CD8-positive, alpha-beta T cell (primary cell): ENCODE measurements at places on chromosomes 12 and 14.

- DNase-seq: no peak
Measured at GRCh38 chr12:106234449-106234848, 13.4 kb downstream of the CKAP4 start.

- no peak for DNase-seq
Measured at GRCh38 chr12:96776908-96777307, 130.1 kb upstream of the NEDD1 start.

DNA sequence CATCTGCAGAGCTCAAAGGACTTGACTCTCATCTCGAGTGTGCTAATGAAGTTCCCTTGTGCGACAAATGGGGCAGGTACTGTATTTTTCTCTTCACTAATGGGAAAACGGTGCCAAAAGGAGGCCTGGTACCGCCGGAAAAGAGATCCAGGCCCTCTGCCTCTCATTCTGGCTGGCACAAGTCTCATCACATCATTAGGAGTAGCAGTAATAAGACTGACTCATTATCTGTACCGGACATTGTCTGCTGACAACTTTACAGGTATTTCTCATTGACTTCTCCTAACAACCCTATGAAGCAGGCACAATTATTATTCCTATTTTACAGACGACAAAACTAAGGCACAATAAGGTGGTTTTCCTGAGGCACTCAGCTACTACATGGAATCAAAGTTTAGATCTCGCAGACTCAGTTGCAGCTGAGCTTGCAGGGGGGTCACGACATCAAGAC is 668 bp downstream of the APPL2 start:
- DNase-seq: no peak

DNA sequence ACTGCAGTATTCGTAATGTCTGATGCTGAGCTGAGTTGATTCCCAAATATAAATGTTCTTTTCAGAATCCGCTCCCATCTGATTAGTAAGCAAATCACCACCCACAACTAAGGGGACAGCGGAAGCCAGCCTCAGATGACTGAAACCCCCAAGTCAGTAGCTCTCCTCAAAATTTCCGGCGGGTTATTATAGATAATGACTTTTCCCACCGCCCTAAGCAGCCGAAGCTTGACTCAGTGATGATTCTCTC is 469 bp upstream of the LRFN5 start:
- DNase-seq: no peak

DNA sequence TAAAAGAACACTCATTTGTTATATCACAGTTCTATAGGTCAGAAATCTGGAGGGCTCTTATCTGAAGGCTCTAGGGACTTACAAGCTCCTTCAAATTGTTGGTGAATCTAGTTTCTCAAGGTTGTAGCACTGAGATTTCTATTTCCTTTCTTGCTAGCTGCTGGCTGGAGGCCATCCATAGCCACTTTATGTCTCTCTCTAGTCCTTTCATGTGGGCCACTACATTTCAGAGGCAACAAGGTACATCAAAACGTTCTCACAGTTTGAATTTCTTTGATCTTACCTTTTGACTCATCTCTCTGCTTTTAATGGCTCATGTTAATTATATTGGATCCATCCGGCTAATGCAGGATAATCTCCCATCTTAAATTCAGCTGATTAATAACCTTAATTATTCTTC is 286.8 kb downstream of the DIO2 start:
- no peak for DNase-seq

DNA sequence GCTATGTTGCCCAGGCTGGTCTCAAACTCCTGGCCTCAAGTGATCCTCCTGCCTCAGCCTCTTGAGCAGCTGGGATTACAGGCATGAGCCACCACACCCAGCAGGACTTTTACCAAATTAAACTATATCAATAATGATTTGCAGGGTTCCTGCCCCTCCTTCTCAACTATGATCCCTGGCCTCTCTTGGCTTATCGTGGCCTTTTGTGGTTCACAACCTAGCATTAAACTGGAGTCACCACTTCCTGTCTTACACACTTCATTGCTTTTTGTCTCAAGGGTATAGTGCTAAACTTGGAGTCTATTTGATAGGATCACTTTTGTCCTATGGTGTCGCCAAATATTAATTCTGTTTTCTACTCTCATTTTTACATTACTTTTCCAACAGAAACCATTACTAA is 64.5 kb downstream of the SEC23A start:
- no peak for DNase-seq

- no peak for DNase-seq
Measured at GRCh38 chr12:94760786-94761185, 110.4 kb upstream of the TMCC3 start.

DNA sequence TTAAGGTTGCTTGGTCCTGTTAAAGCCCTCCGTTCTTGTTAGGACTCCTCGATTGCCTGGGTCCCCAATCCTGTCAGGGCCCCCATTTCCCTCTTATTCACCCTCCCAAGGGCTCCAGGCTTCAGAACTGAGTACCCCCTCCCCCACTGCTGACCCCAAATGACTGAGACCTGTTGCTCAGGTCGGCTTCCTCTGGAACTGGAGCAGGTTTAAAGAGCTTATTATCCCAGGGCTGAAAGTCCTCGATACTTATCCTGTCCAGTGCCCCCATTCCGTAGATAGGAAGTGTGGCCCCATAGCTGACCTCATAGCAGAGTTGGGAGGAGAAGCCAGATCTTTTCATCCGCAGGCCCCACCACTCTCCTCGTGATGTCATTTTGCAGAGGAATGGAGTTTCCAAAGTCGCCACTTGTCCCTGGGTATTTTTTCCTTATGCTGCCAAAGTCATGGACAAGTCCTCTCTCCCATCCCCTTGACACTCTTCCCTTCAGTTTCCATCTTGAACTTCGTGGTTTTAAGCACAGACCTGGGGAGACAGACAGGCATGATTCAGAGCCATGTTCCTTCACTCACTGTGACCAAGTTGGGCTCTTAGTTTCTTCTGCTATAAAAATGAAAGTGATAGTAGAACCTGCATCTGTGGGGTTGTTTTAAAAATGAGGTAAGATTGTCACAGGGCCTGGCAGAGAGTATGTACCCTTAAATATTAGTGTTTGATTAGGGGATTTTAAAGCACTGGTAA is 1.2 kb downstream of the USP30 start:
- peak; percentile 78 for DNase-seq

DNA sequence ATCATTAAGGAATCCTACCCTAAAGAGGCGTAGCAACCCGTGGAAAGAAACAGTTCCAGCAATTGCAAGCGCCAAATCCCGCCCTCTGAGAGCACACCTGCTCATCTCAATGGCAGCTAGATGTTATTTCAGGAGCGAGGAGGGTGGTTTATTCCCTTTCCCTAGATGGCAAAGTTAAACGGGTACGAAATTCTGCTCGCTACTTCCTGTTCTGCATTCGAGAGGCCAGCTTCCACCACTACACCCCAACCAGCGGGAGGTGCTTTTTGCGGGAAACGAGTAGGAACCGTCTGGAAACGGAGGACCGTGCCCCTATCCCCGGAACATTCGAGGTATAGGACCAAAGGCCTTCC is 536 bp downstream of the VPS29 start:
- no peak for DNase-seq

DNA sequence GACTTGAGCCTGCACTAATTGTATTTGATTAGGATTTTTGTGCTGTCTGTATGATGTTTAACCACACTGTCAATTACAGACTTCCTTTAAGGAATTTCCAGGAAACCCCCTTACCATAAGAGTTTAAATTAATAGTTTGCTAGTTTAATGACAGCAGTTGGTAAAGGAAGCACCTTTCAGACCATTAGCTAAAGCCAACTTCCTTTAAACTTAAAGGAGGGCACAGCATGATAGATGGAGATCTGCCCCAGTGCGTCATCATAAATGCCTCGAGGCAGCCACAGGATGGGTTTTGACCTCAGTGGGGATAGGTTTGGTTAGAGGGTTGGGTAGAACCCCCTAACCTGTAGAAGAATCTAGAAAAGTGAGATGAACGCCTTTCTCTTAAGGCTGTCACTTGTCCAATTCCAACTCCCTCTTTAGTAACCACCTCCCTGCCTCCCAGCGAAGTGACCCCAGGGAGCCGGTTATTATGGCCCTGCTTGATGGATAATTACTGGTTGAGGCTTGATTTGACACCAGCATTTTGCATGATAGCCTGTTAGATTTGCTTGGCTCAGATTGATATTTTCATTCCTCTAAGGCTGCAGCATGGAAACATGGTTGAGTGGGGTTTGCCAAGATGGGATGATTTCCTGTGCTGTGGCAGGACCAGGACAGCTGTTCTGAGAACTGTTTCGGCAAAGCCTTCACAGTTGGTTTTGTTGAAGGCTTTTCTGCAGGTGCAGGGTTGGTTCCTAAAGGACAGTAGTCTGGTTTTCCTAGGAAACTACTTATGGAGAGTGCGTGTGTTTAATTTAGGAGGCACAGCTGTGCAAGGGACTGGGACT is 62.7 kb downstream of the CHST11 start:
- peak; percentile 28 for DNase-seq

- no peak for DNase-seq
Measured at GRCh38 chr12:71786829-71787228, 32.2 kb downstream of the RAB21 start.

DNA sequence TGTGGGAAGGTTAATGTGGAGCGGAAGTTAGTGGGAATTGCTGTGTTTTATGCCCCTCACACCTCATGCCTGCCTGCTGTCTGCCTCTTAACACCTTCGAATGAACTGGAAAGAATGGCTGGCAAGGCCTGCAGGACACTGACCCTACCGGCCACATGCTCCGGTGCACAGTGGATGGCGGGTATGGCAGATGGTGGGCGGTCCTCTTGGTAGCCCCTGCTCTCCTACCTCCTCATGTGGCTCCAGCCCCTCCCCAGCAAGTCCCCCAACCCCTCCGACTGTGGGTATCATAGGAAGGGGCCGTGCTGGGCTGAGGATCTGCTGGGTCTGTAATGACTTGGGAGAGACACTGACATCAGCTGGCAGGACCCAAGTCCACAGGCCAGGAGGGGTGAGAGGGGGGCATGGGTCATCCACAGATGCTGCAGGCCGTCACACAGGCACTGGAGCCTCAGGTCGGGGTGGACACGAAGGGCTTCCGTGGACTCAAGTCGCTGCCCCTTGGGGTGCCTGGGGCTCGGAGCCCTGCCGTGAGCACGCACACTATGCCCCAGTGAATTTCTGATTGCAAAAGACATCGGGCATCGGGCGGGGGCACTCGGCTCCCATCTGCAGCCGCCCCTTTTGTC is 77.4 kb downstream of the KIF26A start:
- DNase-seq: no peak

GRCh38 chr14:41072776-41073175 is 533.9 kb upstream of the LRFN5 start:
- no peak for DNase-seq

DNA sequence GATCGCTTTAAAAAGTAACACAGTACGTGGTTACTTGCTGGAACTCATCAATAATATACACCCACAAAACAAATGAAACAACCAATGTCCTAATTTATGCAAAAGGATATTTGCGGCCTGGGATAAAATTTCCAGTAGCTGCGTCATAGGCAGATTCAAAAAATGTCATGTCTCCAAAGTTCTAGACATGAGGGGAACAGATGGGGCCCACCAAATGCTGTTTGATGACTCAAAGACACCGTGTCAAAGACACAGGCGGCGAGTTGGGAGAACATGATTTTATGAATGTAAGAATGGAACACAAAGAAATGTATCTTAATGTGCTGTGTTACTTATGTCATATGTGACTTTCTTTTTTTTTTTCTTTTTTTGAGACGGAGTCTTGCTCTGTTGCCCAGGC is 34.3 kb upstream of the NCOR2 start:
- DNase-seq: no peak

DNA sequence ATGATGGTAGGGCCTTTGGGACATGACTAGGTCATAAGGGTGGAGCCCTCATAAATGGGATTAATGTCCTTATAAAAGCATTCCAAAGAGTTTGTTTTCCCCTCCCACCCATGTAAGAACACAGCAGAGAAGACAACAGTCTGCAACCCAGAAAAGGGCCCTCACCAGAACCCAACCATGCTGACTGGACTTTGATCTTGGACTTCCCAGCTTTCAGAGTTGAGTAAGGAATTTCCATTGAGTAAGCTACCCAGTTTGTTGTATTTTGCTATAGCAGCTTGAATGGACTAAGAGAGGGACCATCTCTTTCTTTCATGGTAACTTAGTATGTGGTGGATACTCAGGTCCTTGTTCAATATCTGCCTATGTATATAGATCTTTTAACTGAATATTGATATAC is 2.9 kb upstream of the SPX start:
- no peak for DNase-seq

GRCh38 chr14:75972801-75973421 is 8.9 kb downstream of the TGFB3 start:
- DNase-seq: no peak

DNA sequence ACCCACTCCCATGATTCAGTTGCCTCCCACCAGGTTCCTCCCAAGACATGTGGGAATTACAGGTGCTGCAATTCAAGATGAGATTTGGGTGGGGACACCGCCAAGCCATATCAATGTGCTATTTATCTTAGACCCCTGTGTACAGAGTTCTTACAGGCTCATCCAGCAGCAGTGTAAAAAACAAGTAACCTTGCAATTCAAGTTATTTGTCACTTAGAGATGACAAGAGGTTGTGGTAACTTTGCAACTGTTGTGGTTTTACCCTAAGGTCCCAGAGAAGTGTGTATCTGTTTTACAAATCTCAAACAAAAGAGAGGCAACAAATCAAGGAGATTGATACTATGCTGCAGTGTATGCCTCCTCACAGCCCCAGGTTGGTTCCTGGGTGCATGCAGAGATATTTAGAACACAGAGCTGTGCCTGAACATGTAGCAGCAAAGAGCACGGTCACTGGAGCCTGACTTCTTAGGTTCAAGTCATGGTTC is 11.5 kb upstream of the HELB start:
- peak; percentile 62 for DNase-seq

GRCh38 chr14:73474952-73475351 is 15.8 kb upstream of the RIOX1 start:
- DNase-seq: no peak

GRCh38 chr12:28035500-28035899 is 63.0 kb upstream of the PTHLH start:
- DNase-seq: no peak

GRCh38 chr12:68352067-68352466 is 19.9 kb upstream of the MDM1 start:
- no peak for DNase-seq

- DNase-seq: no peak
Measured at GRCh38 chr12:34054938-34055337, 32.6 kb downstream of the ALG10 start.

DNA sequence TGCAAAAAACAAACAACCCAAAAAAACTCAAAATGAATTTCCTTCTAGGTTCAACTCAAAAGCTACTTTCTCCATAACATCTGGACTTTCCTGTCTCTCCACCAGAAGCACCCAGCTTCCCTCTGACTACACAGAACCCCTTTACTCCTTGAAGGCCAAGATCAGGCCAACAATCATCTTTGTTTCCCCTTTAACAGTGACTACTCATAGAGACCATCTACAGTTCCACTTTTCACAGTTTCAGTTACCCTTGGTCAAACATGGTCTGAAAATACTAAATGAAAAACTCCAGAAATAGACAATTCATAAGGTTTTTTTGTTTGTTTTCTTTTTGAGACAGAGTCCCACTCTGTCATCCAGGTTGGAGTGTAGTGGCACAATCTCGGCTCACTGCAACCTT is 11.8 kb downstream of the GCH1 start:
- no peak for DNase-seq

- no peak for DNase-seq
Measured at GRCh38 chr12:108194585-108194984, 65.5 kb downstream of the WSCD2 start.

- DNase-seq: no peak
Measured at GRCh38 chr14:88034076-88034475, 29.1 kb downstream of the GPR65 start.
